GM23248 (cell line): ENCODE measurements at places on chromosomes 7 and 10. TPM values are rescaled to one million over a fixed set of nuclear protein-coding genes. Genes with fewer than 3 reads are reported as not detected.

GRCh38 chr7:34096198-34096651 lies 190.9 kb downstream of the BMPER start:
- peaks cover 26% of the 10 kb centered on the region for H3K4me1 ChIP-seq
- DNase-seq = peak; percentile 94

CPXM2 gene
- total RNA-seq = 19.8 and 21.2 TPM in 2 replicates

MPP7 gene
- 0.65 TPM in 1 of 2 replicates, not detected in the other for total RNA-seq

DNA sequence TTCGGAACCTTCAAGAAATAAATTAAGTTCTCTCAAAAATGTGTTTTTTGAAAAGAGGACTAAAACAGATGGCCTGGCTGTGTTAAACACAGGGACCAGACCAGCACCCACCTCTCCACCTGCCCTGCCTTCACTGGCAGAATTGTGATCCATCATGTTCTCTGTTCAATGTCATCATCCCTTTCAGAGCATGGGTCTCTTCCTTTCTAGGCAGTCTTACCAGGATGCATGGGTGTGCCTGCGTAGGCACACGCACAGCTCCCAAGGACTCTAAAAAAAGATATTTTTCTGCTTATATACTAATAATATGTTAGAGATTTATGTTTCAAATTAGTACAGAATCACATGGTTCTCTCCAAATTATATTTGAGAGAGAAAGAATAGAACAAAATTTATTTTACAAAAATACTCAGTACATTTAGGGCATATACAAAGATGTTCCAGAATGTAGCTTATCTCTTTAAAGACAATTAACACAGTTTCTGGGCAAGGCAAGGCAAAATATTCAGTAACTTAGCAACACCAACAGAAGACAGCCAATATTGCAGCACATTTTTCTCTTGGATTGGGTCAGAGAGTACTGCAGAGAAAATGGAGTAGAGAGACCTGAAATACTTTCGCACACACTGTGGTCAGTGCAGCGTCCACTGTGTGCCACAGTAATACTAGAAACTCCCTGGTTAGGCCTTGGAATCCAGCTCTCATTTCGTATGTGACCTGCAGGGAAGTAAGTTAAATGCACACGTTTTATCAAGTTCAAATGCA lies 52.8 kb downstream of the EGFR start:
- H3K27ac ChIP-seq = peak overlapping the region; percentile 93
- peaks cover 65% of the 10 kb centered on the region for H3K4me1 ChIP-seq
- H3K4me3 ChIP-seq = no peak overlapping the region
- H3K27me3 ChIP-seq = no peaks in the 10 kb centered on the region
- peak; percentile 70 for DNase-seq

- peak overlapping the region; percentile 92 for H3K4me3 ChIP-seq
- peak; percentile 97 for DNase-seq
- peaks cover 41% of the 10 kb centered on the region for H3K4me1 ChIP-seq
- no peaks in the 10 kb centered on the region for H3K27me3 ChIP-seq
- H3K36me3 ChIP-seq = no peaks in the 10 kb centered on the region
- H3K27ac ChIP-seq = peak overlapping the region; percentile 89
Measured at GRCh38 chr7:77538281-77539212, 1.5 kb downstream of the PTPN12 start.

GRCh38 chr7:22542254-22542653 lies 42.3 kb upstream of the STEAP1B start:
- H3K27ac ChIP-seq = no peak overlapping the region
- H3K4me3 ChIP-seq = no peak overlapping the region
- H3K36me3 ChIP-seq = no peaks in the 10 kb centered on the region
- DNase-seq = no peak
- H3K27me3 ChIP-seq = peaks cover 20% of the 10 kb centered on the region

SYT15B gene
- 1.9 TPM in 2 replicates for total RNA-seq

GHRHR gene
- total RNA-seq = not detected in 2 replicates
